ENCODE measurements at places on chromosomes 7 and 10.

DNA sequence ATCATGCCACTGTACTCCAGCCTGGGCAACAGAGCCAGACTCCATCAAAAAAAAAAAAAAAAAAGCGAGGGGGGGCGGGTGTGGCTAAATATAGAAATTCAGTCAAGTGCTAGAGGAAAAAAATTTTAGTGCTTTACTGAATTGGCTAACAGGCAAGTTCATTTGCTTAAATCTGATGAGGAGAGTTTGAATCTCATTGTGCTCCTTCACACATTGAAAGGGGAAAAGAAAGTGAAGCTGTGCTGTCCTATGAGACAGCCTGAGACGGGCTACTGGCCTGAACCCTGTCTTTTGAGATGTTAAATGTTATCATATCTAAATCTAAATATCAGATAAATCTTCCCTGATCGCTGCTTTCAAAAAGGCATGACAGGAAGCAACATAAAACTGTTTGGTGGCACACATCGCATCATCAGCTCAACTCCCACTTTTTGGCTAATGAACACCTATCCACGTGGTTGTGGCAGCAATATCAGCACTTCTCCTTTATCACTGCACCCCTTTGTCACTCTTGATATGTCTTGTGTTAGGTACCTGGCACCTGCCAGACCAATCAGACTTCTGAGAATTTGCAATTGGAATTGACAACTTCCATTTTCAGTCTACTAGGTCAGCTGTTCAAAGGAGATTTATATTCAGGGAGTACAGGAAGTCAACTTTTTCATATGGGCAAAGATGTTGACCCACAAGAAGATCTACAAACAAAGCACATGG is 14.0 kb upstream of the IFIT1B start:
- DNase-seq, result no peak

DNA sequence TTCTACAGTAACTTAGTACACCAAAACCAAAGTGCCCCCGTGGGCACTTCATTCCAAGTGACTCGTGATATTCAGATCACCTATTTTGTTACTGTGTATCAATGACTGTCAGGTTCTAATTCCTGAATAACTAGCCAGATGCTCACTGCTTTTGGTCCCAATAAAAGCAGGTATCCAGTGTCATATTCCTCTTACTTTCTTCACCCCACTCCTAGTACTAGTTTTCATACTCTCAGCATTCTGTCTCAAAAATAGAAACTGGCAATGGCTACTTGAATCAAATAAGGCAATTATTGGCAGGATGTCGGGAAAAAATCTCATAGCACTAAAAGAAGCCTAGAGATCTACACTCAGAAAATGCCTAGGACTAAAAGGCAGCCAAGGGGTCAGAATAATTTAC is 84.6 kb downstream of the ZNF467 start:
- no peak for DNase-seq

GRCh38 chr10:6388261-6388893 is 185.6 kb downstream of the PFKFB3 start:
- no peak for DNase-seq

GRCh38 chr7:34759477-34760125 is 101.6 kb downstream of the NPSR1 start:
- DNase-seq, result peak; percentile 50

DNA sequence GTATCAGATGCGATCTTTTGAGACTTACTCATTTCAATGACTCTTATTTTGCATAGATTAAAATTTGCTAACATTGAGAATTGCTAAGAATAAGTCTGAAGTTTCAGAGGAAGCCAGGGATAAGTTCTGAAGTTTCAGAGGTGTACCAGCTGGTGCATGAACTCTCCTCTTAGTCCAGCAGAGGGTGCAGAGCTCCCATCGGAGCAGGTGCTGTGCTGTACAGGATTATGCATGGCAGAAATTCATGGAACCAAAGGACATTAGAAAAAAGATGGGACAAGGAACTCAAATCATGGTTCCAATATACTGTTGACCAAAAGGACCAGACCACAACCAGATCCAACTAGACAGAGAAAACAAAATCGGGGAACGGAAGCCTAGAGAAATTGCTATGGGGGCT is 41.9 kb downstream of the MGAM2 start:
- DNase-seq, result peak; percentile 55

DNA sequence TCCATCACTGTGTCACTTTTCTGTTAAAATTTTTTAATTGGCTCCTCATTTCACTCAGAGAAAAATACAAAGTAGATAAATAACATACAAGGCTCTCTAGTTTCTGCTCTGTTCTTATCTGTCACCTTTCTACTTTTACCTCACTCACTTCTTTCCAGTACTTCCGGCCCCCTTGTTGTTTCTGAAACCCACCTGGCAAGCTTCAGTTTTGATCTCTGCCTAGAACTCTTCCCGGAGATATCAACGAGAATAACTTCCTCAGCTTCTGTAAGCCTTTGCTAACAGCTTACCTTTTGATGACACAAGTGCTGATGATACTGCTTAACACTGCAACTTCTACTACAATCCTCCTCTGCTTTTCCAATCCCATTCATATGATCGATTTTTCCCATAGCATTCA is 566.2 kb downstream of the PCDH15 start:
- DNase-seq, result no peak

DNA sequence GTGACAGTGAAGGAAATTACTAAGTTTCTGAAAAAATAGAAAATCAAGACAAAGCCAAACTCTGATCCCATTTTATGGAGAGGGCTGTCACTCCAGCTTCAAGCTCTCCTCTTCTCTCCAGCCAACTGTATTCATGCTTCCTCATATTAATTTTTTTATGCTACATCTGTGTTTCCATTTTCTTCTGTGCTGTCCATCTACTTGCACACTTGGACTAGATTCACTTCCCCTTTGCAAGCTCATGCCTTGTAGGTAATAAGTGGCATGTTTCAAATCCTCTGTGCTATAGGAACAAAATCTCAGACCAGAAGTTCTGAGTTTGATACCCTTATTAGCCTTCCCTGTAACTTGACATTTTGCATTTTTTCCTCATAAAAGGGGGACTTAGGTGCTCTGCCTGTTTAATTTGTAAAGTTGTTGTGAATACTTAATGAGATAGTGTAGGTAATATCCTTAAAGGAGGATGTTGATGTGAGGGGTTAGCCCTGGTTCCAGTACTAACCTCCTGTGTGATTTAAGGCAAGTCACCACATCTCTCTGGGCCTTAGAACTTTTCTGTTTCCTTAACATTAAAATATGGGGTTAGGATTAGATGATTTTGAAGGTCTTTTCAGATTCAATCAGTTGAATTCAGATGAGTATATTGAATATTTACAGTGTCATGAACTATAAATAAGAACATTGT is 358.8 kb downstream of the BBS9 start:
- DNase-seq, result no peak

DNA sequence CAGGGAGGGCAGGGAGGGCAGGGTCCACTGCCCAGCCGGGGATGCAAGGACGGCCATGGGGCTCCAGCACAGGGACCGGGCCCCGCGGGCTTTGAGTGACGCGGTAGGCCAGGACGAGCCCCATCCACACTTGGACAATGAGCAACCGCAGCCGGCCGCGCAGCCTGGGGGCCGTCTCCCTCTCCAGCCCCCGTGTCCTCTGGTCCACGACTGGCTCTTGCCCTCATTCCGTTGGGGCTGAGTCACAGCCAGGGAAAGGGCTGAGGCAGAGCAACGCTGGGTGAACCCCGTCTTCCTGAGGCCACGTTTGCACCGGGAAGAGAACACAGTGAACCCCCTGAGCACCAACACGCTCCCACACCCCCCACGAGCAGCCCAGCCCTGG is 23.7 kb downstream of the SHH start:
- DNase-seq, result no peak

DNA sequence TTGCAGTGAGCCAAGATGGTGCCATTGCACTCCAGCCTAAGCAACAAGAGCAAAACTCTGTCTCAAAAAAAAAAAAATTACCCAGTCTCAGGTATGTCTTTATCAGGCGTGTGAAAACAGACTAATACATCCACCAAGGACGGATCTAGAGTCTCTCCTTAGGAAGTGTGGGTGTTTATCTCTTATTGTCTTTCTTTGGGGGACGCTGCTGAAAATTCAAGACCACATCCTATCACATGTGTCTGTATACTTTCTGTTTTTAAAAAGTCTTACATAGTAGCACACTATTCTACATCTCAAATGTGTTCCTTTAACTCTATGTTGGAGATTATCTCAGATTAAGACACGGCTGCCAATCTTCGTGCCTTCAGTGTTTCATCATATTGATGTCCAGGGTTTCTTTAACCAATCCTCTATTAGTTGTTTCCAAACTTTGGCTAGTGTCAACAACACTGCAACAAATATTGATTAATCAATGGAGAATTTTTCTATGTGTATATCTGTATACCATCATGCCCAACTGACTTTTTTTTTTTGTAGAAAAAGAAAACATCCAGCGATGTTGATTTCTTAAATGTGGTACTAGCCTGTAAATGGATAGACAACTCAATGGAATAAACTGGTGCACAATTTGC is 92.3 kb upstream of the KDM7A start:
- no peak for DNase-seq

GRCh38 chr7:153130052-153130451 is 370.5 kb downstream of the ACTR3B start:
- DNase-seq, result no peak

DNA sequence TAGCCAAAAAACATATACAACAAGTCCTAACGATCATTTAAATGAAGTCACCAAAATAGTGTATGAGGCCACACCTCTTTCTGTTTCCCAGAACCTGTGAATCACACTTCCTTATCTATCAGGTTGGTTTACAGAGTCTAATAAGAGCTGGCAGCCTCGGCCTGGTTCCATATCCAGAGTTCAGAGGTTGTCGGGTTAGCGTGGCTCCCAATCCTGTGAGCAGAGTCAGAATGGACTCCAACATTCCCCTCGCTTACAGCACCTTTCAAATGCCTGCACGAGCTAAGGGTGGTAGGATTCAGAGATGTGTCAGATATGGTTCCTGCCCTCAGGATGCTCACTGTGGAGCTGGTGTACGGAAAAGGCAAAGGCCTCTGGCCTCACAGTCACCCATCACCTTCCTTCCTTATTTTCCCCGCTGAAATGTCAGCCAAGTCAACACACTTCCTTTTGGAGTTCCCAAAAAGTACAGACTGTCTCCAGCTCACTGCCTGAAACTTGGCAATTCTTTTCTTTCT is 6.0 kb downstream of the IL15RA start:
- DNase-seq, result peak; percentile 26

DNA sequence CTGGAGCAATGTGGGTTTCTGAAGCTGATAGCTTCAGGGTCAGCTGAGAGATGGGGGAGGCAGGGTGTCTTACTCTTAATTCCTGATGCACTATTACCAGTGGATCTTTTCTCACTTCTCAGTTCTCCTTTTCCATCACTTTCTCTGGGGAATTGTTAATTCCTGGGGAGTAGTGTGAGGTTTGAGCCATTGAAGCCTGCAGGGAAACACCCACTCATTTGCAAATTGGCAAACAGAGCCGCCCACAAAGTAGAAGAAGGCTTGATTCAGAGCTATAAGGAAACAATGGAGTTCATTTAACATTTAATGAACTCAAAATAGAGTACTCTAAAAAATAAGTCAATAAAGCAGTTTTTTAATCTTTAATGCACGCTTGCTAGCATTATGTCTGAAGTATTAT is 4.3 kb upstream of the TECTB start:
- DNase-seq, result no peak

GRCh38 chr10:11337516-11337915 is 273.9 kb downstream of the USP6NL start:
- peak; percentile 97 for DNase-seq

DNA sequence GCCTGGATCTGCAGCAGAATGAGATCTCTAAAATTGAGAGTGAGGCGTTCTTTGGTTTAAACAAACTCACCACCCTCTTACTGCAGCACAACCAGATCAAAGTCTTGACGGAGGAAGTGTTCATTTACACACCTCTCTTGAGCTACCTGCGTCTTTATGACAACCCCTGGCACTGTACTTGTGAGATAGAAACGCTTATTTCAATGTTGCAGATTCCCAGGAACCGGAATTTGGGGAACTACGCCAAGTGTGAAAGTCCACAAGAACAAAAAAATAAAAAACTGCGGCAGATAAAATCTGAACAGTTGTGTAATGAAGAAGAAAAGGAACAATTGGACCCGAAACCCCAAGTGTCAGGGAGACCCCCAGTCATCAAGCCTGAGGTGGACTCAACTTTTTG is 21.4 kb downstream of the LRRC17 start:
- DNase-seq, result no peak

- no peak for DNase-seq
Measured at GRCh38 chr10:10804061-10804460, 213.6 kb upstream of the CELF2 start.

GRCh38 chr7:78037603-78038002 is 239.0 kb downstream of the PHTF2 start:
- DNase-seq, result no peak

DNA sequence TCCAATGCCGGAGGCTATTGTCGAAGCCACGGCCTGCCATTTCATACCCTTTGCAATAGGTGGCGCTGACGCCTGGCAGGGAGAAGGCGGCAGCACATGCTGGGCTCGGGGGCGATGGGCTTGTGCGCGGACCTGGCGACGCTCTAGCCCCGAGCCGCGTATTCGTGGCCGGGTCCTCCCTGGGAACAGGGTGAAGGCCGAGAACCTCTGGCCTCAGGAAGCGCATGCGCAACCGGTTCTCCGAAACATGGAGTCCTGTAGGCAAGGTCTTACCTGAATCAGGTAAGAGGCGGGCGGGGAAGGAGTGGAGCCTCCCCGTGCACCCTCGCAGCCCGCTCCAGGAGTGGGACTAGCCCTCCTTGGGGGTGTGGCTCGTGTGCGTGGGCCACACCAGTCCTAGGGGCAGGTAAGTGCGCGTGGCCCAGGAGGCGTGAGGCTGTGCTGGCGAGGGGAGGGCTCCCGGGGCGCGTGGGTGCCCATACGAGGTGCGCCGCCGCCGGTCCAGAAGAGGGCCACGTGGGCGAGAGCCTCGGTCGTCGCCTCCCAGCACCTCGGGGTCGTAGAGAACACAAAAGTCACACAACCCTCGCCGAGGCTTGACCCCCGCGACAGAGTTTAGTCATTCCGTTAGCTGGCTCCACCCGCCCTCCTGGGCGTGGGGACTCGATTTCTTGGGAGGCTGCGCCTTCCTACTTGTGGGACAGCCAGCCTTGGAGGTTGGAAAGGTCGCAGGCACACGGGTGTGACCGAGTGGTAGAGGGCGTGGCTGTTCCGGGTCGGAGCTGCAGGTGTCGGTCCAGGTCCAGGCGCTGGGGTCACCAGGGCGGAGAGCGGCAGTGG is 5.6 kb upstream of the MEST start:
- DNase-seq, result peak; percentile 91

DNA sequence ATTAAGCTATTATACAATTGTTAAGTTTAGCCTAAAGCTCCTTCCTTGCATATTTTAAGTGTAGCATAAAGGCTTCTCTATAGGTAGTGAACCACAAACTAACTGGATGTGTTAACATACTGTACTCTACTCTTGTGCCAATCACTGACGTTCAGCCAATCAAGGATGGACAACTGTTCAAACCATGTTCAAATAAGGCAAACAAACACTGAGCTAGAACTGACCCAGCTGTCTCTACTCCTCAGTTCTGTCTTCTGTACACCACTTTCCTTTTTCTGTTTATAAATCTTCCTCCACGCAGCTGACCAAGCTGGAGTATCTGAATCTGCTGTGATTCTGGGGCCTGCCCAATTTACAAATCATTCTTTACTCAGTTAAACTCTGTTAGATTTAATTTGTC is 188.7 kb upstream of the MBL2 start:
- DNase-seq, result no peak
